ENCODE measurements at places on chromosomes 7 and 10.

DNA sequence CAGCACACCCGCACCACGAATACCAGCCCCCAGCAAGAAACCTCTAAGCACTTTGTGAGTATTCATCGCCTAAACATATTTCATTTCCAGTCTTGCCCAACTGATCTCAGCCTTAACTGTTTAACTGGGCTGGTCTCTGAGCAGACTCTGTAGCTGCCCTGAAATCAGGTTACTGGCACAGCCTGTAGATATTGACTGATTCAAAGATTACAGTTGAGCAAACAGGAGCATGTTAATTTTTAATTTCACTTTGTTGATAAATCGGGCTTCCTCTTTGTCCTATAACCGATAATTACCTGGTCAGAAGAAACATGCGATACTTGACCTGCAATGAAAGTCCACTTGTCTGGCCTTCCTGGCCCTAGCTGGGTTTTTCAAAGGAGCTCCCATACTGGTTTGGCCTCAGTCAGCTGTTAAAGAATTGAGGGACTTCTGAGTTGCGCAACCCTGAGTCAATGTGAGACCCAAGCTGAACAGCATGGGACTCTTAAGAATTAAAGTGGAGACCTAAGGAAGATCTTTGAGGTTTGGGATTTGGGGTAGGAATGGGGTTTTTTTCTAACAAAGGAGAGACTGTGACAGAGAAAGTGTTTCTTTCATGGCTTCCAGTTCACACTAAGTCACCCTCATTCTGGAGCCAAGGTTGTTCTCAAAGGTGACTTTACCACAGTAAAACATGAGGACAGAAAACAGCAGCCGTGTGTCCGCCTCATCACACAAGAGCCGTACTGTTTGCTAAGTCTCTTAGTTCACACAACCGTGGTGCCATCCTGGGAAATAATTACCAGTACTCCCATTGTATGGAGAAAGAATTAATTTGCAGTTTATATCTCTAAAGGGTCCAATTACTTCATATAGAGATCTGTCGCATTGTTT, 75.9 kb downstream of the PPP1R3C start:
- DNase-seq, result no peak

- DNase-seq, result no peak
Observed at GRCh38 chr7:133718131-133718530, 409.0 kb upstream of the LRGUK start.

DNA sequence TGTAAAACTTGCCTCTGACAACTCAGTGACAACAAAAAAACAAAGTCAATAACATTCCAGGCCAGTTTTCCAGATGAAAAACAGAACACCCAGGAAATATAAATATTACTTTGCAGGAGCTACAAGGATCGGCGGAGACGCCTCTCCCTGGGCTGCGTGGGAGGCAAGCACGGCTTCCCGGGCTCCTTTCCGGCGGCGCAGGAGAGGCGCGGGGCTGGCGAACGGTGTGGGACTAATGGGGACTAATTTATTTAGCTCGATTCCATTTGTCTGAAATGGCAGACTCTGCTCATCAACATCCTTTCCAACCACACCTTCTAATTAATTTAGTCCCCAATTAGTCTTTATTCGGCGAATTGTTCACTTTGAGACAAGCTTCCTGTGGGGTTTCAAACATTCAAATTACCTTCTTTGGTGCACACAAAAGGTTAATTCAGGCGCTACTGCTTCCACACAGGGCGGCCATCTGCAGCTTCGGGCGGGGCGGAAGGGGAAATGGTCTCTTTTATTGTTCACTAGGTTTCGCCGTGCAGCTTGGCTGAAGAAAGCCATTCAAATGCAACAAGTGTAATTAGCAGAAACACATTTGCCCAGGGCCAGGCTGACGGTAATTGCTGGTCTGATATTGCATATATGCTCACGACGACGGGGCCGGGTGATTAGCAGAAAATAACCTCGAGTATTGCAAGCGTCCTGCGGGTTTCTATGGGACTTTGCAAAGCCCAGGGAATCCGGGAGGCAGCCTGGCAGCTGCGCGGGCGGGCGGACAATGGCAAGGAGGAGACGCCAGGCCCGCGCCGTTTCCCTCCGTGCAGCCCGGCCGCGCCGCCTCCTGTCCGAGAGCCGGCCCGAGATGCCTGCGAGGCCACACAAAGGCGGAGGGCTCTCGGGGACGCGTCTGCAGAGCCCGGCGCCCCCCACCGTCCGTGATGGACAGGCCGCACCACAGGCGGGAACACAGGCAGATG, 270.1 kb downstream of the PTPRN2 start:
- no peak for DNase-seq

- DNase-seq, result no peak
Observed at GRCh38 chr10:107409522-107409921, 245.0 kb upstream of the SORCS1 start.

DNA sequence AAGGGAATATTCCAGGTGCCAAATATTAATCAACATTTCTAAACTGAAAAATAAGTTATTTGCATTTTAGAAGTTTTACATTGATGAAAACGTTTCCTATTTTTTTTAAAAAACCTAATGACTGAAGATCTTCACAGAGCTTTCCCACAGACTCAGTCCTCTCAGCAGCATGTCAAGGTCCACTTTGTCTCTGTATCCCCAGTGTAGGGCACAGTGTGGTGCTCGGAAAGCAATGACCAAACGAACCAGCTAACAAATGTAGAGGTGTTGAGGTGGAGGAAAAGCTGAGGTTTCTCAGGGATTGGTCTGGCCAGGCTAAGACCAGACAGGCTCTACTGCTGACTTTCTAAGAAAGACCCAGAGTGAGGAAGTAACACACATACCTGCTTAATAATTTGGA, 202.2 kb upstream of the CDCA7L start:
- DNase-seq, result no peak

GRCh38 chr10:9075420-9075819, 1020.9 kb downstream of the GATA3 start:
- no peak for DNase-seq

DNA sequence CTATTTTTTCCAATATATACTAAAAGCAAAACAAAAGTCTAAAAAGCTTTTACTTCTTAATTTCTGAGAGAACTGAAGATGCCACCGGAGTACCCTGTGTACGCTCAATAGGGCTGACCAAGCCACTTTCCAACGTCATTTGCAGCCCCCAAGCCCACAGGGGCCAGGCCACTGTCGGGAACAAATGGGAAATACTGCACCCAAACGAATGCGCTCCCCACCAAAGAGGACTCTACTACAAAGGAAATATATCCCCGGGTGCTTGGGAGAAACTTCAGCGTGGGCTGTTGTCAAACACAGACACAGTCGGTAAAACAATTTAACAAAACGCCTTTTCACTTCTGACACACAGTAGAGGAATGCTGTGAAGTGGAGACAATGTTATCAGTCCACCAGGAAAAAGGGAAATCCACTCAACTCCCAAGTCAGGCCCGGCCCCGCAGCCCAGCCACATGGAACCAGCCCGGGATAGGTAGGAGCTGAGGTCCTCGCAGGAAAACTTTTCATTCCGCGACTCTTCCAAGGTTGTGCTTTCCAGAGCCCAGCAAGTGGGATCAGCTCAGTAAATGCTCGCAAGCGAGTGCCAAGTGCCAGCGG, 1.4 kb downstream of the PARD3 start:
- no peak for DNase-seq

GRCh38 chr10:130049987-130050386, 60.6 kb downstream of the C10orf143 start:
- DNase-seq, result no peak

DNA sequence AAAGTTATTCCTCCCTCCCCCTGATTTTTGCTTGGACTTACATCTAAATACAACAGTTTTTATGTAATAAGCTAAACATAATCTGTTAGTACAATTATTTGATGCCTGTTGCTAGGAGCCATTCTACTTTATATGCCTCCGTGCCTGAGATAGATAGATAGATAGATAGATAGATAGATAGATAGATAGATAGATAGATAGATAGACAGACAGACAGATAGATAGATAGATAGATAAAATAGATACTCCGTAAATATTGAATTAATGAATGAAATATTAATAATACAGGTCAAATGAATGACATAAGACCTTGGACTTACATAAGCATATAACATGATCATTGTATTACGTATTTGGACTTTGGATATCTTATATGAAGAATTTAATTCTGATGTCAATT, 23.0 kb downstream of the NET1 start:
- DNase-seq, result no peak

DNA sequence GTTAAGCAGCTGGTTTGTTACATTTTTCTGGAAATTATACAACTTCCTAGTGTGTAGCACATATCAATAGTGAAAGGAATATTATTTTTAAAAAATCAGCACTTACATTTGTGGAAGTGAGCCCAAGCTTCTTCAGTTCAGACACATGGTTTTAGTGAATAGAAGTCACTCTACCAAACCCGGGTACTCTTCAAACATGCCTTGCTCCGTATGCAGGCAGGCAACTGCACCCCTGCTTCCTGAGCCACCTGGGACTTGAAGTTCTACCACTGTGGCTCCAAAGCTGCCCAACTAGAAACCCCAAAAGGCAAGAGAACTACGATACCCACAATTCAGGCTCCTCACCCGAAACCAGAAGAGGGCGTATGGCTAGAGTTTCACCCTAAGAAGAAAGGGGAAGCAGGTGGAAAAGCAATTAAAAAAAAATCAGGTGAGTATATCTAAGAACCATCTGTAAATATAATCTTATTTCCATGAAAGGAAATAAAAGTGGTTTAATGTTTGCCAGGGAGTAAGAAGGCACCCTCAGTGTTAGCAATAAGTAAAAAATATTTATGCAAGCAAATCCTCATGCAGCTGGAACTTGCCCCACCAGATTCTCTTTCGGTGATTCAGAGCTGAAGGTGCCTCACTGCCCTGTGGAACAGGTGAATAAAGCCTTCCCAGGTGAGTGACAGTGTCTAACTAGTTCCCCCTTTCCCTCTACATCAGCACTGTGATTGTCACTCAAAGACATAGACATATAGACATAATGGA, at the start of gene MACC1:
Gene MACC1, minus strand, starts transcription at position 192 of the 756 bp plus-strand sequence. CDS start 55,522 bp downstream, outside the sequence.
- peak; percentile 96 for DNase-seq

DNA sequence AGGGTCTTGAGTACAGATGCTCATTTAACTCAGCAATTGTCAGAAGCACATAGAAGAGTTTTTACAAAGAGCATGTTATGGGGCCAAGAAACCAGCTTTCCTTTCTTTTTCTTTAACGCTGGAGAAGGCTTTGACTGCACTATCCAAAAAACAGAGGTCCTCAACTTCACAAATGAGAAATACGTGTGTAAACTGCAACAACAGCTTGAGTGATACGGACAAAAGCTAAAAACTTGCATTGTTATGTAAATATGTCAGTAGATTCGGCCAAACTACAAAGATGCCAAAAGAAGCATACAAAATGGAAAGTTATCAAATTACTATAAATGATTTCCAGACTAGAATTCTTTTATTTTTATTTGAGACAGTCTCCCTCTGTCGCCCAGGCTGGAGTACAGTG, 62.4 kb upstream of the C10orf90 start:
- DNase-seq, result no peak

DNA sequence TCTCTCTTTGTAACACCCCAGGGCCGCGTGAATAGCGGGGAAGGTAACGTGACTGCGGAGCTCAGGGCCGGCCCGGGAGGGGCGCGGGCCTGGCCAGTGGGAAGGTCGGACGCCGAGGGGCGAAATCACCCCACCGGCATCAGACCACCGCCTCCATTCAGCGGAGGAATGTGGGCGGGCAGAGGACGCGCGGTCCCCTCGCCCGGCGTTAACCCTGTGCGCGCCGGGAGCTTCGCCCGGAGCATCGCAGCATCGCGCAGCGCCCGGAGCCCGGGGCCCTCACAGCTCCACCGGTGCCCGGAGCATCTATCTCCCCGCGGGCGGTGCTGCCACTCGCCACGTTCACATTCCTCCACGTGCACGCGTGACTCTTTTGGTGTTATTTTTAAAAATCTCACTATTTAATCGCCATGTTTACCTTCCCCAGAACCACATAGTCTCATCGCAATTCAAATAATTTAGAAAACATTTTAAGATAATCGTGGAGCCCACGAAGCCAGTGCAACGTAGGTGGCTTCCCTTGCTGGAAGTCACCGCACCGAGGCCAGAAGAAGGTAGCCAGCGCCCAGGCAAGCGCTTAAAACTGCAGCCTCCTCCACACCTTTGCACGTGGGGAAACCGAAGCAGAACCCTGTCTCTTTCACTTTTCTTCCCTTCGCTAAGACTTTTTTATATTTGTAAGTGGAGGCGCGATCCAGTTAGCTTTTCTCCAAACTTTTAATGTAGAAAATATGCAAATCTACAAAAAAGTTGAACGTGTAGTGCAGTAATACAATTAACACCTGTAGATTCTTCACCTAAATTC, 21.8 kb downstream of the FGFBP3 start:
- no peak for DNase-seq

- no peak for DNase-seq
Observed at GRCh38 chr10:36266923-36267322, 624.8 kb upstream of the FZD8 start.

DNA sequence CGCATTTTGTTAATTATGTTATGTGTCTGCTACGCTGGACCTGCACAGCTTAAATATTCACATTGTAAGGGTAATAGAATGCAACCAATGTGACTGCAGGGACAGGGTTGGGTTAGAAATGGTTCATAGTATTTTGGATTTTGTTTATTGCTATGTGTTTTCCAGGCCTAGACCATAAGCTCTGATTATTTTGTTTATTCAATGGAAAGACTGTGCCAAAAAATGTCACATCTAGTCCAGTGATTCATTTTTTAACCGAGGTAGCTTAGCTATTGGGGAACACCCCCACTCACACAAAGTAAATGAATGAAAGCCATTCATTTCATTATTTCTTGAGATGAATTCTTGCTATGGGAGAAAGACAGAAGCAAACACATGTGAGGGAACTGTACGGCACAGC, 516.5 kb upstream of the ANKRD30A start:
- DNase-seq, result no peak

DNA sequence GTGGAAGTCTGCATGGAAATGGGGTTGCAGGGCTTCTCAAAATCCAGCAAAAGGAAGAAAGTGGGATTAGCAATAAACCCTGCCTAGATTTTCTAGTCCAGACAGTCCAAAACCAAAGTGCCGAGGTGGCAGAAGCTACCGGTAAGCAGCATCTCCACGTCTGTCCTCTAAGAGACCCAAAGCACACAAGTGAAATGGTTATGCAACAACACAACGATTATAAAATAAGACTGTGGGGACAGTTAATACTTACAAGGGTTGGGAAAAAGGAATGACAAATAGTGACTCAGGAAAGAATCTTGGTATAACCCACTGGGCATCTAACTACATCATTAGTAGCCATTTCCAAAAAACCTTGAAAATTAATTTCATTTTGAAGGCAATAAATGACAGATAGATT, 24.7 kb downstream of the CREB3L2 start:
- DNase-seq, result no peak

DNA sequence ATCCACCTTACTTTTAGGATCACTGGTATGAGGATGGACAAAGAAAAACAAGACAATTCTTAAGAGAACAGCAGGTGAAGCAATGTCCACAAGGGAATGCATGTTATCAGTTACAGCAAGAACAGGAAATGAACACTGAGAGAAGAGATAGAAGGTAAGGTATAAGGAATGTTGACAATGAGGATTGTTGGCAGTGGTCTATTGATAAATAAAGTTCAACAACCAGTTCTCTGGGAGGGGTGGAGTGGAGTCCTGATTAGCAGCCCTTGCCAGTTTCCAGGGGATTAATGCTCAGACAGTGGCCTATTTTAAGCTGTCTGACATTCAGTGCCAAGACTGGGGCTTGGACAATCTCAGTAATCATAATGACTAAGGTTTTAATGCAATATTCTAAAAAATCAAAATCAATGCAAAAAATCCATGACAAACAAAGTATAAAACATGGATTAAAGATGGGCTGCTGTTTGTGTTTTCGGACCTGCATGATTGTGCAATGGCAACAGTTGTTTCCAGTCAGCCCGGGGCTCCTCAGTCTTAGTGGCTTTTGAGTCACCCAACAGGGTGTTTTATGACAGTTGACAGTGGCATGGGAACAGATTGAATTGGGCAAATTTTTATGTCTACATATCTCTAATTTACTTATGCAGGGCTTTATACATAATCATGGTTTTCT, 13.8 kb upstream of the AKR1B1 start:
- DNase-seq, result no peak

Data from GM12878 (cell line).